Activated CD8-positive, alpha-beta T cell treated with anti-CD3 and anti-CD28 coated beads, Interleukin-2, amount 10 ng/mL, durations not matched to agents 7 days and 5 days (primary cell): ENCODE measurements at places on chromosomes 1 and 21. TPM values are rescaled to one million over a fixed set of nuclear protein-coding genes. Genes with fewer than 3 reads are reported as not detected.

GRCh38 chr1:205015241-205015640 is 27.8 kb upstream of the CNTN2 start:
- H3K4me1 ChIP-seq = no peaks in the 10 kb centered on the region
- no peaks in the 10 kb centered on the region for H3K27me3 ChIP-seq
- no peak for DNase-seq
- no peaks in the 10 kb centered on the region for H3K36me3 ChIP-seq
- H3K4me3 ChIP-seq = no peak overlapping the region

DNA sequence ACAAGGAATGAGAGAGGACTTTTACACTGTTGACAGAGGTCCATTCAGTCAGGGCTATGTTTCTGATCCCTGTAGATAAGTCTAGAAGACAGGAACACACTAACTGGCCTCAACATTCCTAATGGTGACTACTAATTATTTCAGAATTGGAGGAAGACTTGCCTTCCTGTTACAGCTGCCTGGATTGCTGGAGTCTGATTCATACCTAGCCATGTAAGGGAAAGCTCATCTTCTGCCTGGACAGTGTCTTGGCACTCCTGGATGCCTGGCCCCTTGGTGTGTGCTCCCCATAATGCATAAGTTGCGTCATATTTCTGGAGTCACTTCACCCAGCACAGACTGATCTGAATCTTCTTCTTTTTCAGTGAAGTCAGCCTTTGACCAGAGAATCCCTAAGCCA is 326.0 kb upstream of the RUNX1 start:
- no peaks in the 10 kb centered on the region for H3K36me3 ChIP-seq
- H3K4me1 ChIP-seq = no peaks in the 10 kb centered on the region
- no peak overlapping the region for H3K27ac ChIP-seq

The C1orf35 gene
- 25.6 TPM for total RNA-seq

DNA sequence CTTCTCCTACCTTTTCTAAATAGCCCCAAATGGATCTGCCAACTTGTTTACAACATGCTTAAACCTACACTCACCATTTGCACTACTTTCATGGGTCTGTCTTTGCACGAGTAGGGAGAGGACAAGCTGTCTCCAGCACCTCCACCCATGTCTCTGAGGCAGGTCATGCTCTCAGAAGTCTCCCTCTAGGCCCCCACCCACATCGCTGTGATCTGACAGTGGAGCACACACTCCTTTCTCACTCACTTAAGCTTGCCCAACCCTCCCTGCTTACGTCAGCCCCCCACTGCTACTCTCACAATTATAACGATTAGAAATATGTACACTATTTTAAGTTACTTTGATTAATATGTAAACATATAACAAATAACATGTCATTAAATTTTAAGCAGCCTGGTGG is 141.1 kb downstream of the KCNH1 start:
- no peaks in the 10 kb centered on the region for H3K4me1 ChIP-seq
- peaks cover 6% of the 10 kb centered on the region for H3K27me3 ChIP-seq
- H3K27ac ChIP-seq = no peak overlapping the region
- no peak overlapping the region for H3K4me3 ChIP-seq
- DNase-seq = no peak

DNA sequence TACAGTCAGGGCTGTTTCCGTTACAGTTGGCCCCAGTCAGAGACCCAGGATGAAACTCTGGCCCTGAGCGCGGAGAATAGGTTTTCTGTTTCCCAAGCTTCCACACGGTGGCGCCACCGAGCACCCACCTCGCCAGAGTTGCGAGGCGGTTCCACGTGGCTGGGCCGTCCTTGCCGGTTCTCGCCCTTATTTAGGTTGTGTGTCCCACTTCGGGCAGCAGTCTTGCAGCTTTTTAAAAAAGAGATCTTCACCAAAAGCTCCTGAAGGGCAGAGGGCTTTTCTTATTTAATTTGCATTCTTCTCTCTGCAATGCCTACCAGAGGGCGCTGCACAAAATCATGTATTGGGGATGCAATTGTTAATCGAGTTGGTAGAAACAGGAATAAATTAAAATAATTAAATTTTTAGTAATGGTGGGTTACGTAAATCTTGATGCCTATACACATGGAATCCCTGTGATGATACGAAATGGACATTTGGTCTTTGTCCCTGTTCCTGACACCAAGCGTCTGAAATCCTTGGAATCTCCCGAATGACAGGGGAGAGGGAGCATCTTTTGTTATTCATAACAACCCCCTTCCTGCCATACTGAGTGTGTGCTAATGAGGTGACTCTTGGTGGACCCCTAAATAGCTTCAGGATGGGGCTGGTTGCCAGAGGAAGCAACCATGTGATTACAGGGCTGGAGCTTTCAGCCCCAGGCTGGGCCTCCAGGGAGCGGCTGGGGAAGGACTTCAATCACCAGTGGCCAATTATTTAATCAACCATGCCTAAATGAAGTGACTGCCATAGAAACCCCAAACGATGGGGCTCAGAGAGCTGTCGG is 5.6 kb upstream of the S100A7 start:
- H3K4me3 ChIP-seq = no peak overlapping the region
- peak; percentile 69 for DNase-seq
- peaks cover 4% of the 10 kb centered on the region for H3K4me1 ChIP-seq

The SPRR1A gene
- not detected for total RNA-seq

The PCP4L1 gene
- total RNA-seq = 0.40 TPM

- H3K27me3 ChIP-seq = no peaks in the 10 kb centered on the region
- no peak overlapping the region for H3K4me3 ChIP-seq
- H3K4me1 ChIP-seq = peaks cover 3% of the 10 kb centered on the region
- DNase-seq = no peak
Measured at GRCh38 chr1:212132025-212132424, 96.5 kb downstream of the DTL start.

DNA sequence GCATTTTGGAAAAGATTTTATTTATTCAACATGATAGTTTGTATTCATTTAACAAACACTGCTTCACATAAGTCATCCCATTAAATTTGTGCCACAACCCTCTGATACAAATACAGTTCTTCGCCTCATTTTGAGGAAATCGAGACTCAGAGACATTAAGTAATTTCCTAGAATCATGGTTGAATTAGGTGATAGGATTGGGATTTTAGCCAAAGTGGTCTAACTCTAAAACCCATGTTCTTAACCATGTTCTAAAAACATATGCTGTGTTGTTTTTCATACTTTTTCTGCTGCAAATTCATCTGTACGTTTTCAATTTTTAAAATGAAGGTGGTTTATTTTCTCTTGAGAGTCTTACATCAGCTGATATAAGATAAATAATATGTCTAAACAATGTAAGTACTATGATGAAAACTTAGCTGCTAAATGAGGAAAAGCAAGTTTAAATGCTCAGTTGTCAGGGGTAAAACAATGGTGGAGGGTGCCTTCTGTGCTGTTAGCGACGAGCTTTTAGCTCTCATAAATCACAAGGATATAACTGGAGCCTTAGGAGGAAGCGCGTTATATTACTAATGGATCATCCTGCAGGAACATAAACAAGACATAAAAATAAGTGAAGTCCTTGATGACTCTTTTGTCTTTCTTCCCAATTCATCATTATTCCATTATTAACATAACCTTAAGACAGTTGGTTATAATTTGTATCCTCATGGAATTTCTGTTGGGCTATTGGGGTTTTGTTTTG is 97.7 kb downstream of the CACHD1 start:
- H3K27ac ChIP-seq = no peak overlapping the region
- H3K27me3 ChIP-seq = no peaks in the 10 kb centered on the region
- no peaks in the 10 kb centered on the region for H3K4me1 ChIP-seq
- DNase-seq = no peak

The DCDC2B gene
- not detected for total RNA-seq

- H3K27ac ChIP-seq = no peak overlapping the region
- no peaks in the 10 kb centered on the region for H3K4me1 ChIP-seq
- no peaks in the 10 kb centered on the region for H3K36me3 ChIP-seq
- H3K27me3 ChIP-seq = peaks cover 2% of the 10 kb centered on the region
- H3K4me3 ChIP-seq = no peak overlapping the region
Measured at GRCh38 chr1:66207484-66207883, 326.5 kb upstream of the SGIP1 start.

The MAST2 gene
- 25.7 TPM for total RNA-seq

- H3K4me1 ChIP-seq = peaks cover 16% of the 10 kb centered on the region
- H3K27ac ChIP-seq = no peak overlapping the region
- no peak for DNase-seq
- no peaks in the 10 kb centered on the region for H3K27me3 ChIP-seq
Measured at GRCh38 chr1:244397131-244397530, 54.6 kb downstream of the ADSS2 start.

DNA sequence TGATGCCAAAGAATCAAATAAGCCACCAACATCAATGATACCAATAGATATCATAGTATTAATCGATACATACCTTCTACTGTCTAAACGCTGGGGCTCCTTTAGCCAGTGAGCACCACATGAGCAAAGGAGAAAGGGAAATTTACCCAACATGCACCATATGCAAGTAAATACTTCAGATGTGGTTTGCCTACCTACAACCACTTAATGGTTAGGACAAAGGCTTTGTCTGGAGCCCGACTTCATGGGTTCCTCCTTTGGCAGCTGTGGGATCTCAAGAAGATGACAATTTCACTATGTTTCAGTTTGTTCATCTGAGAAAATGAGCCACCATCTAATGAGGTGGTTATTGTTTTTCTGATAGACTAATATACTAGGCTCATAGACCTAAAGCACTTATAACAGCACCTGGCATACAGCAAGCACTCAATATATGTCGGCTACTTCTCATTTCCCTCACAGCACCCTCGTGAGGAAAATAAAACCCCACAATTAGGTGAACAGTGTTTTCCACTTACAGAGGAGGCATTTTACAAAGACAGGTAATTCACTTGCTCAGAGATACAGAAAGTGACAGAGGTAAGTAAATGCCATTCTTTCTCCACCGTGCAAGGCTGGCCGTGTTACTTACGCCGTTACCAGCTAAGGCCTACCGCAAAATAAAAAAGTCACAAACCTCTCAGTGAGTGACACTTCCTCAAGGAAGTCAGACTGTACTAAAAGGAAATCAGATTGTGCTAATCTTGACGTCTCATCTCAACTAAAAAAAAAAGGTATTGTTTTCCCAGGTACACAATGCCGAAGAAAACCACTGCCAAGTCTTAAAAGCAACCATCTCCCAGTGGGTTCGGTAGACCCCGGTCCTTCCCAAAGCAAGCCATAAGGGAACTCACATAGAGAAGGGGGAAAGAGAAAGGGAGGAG is 1.6 kb downstream of the TTC13 start:
- H3K36me3 ChIP-seq = peaks cover 40% of the 10 kb centered on the region
- H3K27me3 ChIP-seq = no peaks in the 10 kb centered on the region
- peak overlapping the region; percentile 99 for H3K27ac ChIP-seq
- DNase-seq = peak; percentile 58
- H3K4me1 ChIP-seq = peaks cover 47% of the 10 kb centered on the region
- H3K4me3 ChIP-seq = peak overlapping the region; percentile 96

- no peaks in the 10 kb centered on the region for H3K36me3 ChIP-seq
- no peaks in the 10 kb centered on the region for H3K4me1 ChIP-seq
- no peaks in the 10 kb centered on the region for H3K27me3 ChIP-seq
- H3K4me3 ChIP-seq = no peak overlapping the region
- no peak overlapping the region for H3K27ac ChIP-seq
- no peak for DNase-seq
Measured at GRCh38 chr1:14415396-14415795, 183.1 kb upstream of the KAZN start.

The RIMKLA gene
- 2.5 TPM for total RNA-seq

GRCh38 chr1:200154069-200154767 is 126.7 kb downstream of the NR5A2 start:
- H3K27me3 ChIP-seq = peaks cover 3% of the 10 kb centered on the region
- no peaks in the 10 kb centered on the region for H3K36me3 ChIP-seq
- H3K4me3 ChIP-seq = no peak overlapping the region
- peaks cover 41% of the 10 kb centered on the region for H3K4me1 ChIP-seq
- peak overlapping the region; percentile 78 for H3K27ac ChIP-seq

DNA sequence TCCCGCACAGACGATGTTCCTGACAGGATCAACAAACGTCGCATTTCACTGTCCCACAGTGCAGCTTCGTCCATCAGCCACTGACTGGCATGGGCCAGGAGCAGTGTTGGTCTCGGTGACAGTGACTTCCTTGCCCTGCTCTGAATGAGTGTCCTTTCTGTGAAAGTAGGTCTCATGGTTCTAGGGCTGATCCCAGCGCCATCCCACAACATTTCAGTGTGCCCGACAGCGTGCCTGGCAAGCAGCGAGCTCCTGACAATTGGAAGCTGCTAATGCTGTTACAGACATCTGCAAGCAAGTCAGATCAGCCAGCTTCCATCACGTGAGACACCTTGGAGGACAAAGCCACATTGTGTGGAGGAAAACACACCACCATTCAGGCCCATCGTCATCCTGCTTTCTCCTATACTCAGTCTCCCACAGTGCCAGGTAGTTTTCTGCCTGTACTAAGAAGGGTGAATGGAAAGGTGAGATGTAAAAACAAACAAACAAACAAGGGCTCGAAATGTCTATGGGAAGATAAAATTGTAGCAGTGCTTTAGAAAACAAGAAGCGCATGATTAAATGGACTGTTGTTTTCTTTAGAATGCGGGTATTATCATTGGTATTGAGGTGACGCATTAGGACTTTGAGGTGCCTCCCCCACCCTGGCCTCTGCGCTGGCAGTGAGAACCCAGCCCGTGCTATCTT is 21.9 kb downstream of the ERRFI1 start:
- no peaks in the 10 kb centered on the region for H3K27me3 ChIP-seq
- no peaks in the 10 kb centered on the region for H3K36me3 ChIP-seq
- DNase-seq = no peak
- no peak overlapping the region for H3K27ac ChIP-seq
- H3K4me3 ChIP-seq = no peak overlapping the region

- H3K36me3 ChIP-seq = no peaks in the 10 kb centered on the region
- DNase-seq = no peak
- H3K4me3 ChIP-seq = no peak overlapping the region
Measured at GRCh38 chr1:230394741-230395140, 31.4 kb downstream of the PGBD5 start.
